Activated T-cell treated with anti-CD3 and anti-CD28 coated beads for 48 hours (primary cell): ENCODE measurements at places on chromosomes 6 and 20.

DNA sequence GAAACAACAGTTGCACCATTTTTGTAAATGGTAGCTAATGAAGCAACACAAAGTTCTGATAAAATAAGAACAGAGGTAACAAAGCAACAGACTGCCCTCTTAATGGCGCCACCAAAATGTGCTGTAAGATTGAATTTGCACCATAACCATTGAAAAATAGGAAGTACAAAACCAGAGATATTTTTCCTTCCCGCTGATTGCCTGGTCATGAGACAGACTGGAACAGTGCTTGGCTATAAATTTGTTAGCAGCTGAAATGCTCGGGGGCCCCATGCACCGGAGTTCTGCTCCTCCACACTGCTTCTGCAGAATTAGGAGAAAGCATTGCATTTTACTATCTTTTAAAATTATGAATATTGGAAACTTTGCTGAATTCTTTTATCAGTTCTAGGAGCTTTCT, 164.4 kb upstream of the QKI start:
- DNase-seq, result no peak

GRCh38 chr6:24520929-24521546, 26.3 kb downstream of the ALDH5A1 start:
- DNase-seq, result peak; percentile 20

DNA sequence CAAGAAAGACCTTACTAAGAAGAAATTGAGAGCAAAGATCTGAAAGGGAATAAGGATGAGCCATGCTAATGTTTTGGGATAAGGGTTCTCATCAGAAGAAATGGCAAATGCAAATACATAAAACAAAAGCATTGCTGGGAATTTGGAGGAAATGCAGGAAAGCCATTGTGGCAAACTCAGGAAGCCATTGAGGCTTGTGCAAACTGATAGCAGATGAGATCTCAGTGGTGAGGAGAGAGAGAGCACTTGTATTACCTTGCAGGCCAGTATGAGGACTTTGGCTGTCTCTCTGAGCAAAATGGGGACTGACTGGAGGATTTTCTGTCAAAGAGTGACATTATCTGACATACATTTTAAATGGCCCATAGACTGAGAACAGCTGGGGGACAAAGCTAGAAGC, 103.0 kb downstream of the ADGRB3 start:
- DNase-seq, result no peak

- no peak for DNase-seq
These were observed 102.7 kb downstream of the MBOAT1 start for GRCh38 chr6:20109526-20109925.

GRCh38 chr20:16111852-16112412, 461.3 kb downstream of the KIF16B start:
- no peak for DNase-seq

- DNase-seq, result no peak
These were observed 255.5 kb downstream of the TAF4 start for GRCh38 chr20:61810066-61810737.

DNA sequence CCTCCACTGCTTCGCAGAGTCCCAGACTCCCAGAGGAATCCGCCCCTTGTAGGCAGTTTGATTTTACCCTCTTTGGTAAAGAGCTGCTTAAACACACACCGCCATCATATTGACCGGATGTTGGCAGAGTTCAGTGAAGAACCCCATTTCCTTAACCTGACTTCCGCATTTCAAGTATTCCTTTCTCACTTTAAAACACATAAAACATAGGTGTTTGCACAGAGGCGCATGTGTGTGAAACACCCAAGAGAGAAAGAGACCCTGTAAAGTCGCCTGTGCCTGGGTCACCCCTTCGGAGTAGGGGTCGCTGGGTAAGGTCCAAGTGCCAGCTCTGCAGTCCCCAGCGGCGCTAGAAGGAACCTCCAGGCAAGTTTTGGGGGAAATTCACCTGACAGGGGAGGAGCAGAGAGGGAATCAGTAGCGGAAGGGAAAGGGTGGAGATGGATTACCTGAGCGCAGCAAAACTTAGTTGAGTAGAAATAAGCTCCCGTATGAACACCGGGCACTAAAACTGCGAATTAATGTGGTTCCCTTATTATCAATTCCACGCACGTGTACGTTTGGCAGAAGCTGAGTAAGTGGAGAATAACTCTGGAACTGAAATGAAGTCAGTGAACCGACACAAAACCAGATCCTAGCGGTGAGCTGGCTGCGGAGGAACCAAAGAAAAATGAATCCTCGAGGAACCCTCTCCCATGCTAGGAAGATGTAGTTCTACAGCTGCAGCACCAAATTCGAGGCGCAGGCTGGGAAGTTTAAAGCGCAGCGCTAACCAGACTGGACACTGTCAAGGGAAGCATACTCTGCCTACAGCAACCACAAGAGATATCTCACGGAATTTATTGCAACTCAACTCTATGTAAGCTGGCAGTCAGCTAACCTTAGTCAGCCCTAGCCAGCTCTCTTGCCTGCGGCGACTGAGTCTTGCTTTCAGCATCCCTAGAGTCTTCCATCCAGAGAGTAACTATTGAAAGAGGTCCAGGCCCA, 3.5 kb upstream of the HTR1B start:
- no peak for DNase-seq

DNA sequence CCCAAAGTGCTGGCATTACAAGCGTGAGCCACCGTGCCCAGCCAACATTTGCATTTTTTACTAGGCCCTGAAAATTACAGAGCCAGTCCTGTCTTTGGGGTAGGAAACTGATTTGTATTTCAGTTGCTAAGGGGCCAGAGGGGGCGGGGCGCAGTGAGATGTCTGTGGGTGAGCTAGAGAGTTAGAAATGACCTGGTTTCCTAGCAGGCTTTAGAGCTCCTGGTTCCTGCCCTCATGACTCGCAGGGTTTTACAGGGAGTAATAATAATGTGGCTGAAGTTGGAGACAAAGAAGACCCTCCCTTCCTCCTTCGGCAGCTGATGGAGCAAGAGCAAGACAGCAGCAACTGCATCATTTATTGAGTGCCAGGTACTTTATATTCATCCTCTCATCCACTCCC, 131.5 kb downstream of the TFAP2C start:
- DNase-seq, result no peak

DNA sequence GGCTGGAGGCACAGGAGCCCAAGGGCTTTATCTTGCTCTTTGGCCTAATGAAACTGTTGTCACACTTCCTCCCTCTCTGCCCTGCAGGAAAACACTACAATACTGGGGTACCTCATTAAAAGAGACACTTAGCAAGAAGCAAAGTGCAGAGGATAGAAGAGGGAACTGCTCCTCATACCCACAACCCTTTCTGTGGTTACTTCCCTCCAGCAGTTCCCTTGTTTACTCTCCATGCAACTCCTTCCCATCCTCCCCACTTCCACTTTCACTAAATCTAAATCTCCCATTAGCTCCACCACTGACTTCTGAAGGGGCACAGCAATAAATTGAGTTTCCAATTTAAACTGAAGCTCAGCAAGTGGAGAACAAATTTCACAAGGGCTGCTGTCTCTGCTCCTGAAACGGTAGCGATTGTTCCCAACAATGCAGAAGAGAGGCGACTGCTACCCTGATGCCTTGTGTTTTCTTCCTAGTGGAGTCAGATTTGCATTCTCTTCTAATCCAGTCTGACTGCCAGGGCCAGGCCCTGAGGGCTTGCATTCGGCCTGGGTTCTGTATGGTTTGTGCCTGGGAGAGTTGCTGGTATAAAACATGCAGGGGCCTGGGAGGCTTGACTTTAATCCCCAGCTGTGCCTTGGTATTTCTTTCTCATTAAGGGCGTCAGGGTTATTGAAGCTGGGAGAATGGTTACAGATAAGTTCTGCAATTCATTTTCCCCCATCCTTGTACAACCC, 454.7 kb downstream of the TFAP2B start:
- DNase-seq, result no peak
